Esophagus squamous epithelium (tissue), 5 donors: ENCODE measurements at places on chromosomes 1 and 21. TPM values are rescaled to one million over a fixed set of nuclear protein-coding genes. Genes with fewer than 3 reads are reported as not detected.

DNA sequence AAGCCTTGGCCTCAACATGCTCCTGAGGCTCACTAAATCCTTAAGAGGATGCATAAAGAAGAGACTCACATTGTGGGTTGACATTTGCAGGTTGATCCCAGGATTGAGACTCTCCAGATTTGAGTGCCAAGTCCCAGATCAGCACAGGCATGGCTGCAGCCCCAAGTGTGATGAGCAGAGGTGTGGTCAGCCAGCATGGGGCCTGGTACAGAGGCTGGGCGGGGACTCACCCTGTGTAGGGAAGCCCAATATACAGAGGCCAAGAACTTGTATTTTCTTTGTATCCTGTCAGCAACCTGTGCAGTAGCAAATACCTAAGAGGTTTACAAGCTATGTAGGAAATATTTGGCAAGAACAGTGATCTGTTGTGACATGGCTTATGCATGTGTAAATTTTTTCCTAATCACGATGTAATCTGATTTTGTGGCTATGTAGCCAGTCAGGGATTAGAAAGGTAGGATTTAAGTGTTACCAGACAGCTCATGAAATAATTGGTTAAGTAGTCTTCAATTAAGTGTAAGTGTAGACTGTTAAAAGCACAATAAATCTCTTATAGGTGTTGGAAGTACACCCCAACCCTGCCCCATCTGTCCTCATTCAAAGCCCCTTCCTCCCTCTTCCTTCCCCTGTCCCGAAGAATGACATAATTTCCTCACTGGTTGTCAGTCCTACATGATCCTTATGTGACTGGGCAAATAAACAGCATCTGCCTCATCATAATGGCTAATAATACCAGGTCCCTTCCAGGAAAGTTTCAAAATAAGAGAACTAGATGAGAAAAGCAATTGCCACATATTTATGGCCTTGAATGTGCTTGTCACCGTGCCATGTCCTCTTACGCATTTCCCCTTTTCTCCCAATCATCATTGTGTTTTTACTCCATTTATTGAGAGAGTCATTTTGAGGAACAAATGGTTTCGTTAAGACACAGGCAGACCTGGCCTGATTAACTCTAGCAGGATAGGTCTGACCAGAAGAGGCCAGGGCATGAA, 120.9 kb downstream of the HLX start:
- no peak for DNase-seq

DNA sequence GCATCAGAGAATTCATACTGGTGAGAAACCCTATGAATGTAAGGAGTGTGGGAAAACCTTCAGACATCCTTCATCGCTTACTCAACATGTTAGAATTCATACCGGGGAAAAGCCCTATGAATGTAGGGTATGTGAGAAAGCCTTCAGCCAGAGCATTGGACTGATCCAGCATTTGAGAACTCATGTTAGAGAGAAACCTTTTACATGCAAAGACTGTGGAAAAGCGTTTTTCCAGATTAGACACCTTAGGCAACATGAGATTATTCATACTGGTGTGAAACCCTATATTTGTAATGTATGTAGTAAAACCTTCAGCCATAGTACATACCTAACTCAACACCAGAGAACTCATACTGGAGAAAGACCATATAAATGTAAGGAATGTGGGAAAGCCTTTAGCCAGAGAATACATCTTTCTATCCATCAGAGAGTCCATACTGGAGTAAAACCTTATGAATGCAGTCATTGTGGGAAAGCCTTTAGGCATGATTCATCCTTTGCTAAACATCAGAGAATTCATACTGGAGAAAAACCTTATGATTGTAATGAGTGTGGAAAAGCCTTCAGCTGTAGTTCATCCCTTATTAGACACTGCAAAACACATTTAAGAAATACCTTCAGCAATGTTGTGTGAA, 12.8 kb downstream of the ZFP69B start:
- DNase-seq, result no peak

GRCh38 chr1:145983960-145984830, 12.2 kb downstream of the TXNIP start:
- DNase-seq, result no peak

DNA sequence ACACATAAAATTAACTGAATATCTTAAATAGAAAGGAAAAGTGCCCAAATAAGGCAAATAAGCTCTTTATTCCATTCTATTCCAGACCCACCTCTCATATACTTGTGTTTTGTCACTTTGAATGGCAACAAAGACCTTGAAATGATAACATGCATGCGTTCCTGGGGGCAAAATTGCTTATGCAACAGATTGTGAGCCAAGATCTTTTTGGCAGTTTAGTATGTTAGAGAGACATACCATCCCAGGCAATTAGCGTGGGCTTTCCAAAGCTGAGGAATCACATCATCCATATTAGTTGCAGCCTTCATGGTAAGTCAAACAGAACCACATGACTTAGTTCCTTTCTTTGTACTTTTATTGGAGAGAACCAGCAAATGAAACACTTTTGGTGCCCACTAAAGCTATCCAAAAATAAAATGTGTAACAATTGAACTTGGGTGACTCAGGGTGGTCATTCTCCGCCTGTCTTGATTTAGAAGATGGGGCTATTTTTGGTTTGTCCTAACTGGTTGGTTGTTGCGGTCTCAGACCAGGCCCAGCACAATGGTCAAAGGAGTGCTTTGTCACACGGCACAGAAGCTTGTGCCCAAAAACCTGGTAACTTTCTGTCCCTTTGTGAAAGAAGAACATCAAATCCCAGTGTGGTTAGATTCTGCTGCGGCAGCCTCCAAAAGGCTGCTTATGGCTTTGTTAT, 68.7 kb upstream of the ATF3 start:
- DNase-seq, result no peak

GRCh38 chr1:225468270-225469020, 40.6 kb upstream of the LBR start:
- DNase-seq, result no peak

DNA sequence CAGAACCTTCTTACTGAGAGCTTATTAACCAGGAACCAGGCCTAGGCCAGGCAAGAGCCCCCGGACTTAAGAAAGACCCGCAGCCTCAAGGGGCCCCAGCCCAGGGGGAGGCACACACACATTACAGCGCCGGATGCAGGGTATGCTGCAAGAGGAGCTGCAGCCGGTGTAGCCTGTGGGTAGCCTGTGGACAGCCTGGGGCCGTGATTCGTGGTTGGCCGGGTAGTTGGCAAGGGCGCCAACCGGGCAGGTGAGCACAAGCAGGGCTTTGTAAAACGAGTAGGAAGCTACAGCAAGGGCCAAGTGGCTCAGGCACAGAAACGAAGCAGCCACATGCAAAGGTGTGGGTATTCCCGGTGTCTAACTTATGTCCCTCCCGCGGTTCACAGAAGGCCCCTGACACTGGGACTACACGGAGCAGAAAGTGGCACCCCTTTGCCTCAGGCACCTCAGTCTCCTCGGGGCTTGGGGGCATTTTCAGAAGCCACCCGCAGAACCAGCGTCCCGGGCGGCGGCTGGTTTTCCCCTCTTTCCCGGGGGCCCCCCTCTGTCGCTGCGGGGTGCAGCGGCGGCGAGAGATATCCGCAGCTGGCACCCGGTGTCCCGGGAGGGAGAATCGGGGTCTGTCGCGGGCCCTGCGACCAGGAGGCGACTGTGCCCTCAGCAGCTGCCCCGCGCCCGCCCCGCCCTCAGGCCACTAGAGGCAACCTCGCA, 40.8 kb downstream of the KIAA1614 start:
- DNase-seq, result no peak

GRCh38 chr1:113945329-113945728, 16.2 kb downstream of the HIPK1 start:
- no peak for DNase-seq

DNA sequence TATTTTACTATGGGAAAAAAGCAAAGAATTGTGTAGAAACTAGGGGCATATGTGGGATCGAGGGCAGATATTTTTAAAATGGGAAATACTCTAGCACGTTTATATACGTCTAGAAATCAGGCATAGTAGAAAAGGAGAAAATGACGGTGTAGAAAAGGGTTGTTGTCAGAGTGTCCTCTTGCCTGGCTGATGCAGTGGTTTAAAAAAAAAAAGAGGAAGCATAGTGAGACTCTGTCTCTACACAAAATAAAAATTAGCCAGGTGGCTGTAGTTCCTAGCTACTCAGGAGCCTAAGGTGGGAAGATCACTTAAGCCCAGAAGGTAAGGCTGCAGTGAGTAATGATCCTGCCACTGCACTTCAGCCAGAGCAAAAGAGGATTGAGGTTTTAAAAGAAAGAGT, 64.7 kb upstream of the LRRC7 start:
- DNase-seq, result no peak

- no peak for DNase-seq
These were observed 20.8 kb downstream of the NAV1 start for GRCh38 chr1:201559679-201560162.

- no peak for DNase-seq
These were observed 102.8 kb upstream of the JUN start for GRCh38 chr1:58886611-58887010.

- DNase-seq, result no peak
These were observed 458.5 kb upstream of the DEPDC1 start for GRCh38 chr1:68955424-68955823.

DNA sequence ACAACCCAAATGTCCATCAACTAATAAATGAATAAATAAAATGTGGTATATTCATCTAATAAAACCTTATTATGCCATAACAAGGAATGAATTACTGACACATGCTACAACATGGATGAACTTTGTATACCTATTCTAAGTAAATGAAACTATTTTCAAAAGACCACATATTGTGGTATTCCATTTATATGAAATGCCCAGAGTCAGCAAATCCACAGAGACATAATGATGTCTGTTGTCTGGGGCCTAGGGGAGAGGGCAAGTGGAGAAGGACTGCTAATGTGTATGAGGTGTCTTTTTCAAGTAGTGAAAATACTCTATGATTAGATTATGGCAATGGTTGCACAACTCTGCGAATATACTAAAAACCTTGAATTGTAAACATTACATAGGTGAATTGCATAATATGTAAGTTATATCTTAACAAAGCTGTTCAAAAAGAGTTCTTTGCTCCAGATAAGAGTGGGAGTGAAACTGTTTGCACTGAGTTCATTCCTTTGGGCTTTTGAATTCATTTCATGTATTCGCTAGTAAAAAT, 464.2 kb downstream of the NUF2 start:
- no peak for DNase-seq

GRCh38 chr1:206779638-206780037, 7.3 kb upstream of the IL10 start:
- no peak for DNase-seq

DNA sequence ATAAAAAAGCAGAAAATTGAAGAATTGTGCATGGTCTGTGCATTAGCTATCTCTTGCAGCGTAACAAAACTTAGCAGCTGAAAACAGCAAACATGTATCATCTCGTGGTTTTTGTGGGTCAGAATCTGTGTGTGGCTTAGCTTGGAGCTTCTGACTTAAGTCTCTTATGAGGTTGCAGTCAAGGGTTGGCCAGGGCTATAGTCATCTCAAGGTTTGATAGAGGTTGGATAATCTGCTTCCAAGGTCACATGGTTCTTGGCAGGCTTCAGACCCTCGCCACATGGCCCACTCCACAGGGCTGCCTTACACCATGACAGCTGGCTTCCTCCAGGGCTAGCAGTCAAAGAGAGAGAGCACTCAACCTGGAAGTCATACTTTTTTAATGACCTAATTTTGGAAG, 35.9 kb downstream of the CNST start:
- no peak for DNase-seq

DNA sequence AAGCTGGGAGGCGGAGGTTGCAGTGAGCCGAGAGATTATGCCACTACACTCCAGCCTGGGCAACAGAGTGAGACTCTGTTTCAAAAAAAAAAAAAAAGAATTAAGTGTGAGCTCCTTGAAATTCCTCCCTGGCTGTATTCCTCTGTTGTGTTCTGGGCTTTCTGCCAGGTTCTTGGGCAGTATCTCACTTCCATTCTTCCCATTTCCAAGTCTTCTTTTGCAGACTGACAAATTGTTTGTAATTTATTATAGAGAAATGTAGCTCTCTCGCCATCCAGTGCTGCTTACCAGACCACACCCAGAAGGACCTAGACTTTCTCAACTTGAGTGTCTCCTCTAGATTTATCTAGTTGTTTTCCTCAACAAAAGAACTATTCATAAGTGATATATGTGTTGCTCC, 105.0 kb upstream of the ADGRL2 start:
- DNase-seq, result no peak

DNA sequence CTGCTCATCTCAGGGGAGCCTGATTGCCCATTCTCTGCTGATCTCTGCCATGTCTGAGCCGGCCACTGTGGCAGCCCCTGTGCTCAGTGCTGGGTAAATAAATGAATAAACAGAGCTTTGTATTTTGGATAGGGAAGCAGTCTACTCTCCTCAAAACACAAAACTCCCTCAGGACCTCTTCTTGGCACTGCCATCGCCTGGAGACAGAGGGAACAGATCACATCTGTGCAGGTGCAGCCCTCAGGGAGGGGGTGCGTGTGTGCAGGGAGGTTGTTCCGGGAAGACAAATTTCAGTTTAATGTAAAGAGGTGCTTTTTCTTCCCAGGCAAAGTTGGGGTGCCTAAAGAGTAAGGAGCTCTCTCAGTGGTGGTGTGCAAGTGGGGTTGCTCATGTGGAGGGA, 7.7 kb upstream of the FAM167B start:
- DNase-seq, result no peak

DNA sequence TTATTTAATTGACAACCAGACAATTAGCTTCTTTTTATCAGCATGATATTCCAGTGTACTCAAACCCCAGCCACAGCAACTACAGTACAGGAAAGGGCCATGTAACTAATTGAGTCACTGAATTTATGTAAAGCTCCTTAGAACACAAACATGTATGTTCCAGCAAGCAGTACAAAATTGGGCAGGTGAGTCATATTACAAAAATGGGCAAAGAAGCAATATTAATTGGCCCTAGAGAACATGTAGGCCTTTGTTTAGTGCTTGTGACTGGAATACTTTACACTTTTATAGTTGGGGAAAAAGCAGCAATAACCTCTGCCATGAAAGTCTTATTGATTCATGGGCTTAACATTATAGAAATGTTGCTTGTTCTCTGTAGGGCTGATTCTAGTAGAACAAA, 31.8 kb downstream of the CLEC20A start:
- no peak for DNase-seq

GRCh38 chr1:5223206-5223605, 568.8 kb downstream of the AJAP1 start:
- DNase-seq, result no peak

- no peak for DNase-seq
These were observed 99.5 kb downstream of the OMA1 start for GRCh38 chr1:58447042-58447441.

GRCh38 chr1:57475366-57475765, 51.5 kb upstream of the DAB1 start:
- DNase-seq, result no peak

- DNase-seq, result no peak
These were observed 1239.3 kb downstream of the MRPL39 start for GRCh38 chr21:24367936-24368335.

RPF1 gene
- 41.2 TPM for total RNA-seq

OR14I1 gene
- total RNA-seq, result not detected

ASAP3 gene
- total RNA-seq, result 31.6 TPM

GJB4 gene
- 6.7 TPM for total RNA-seq

SLFNL1 gene
- total RNA-seq, result not detected

OR2T29 gene
- not detected for total RNA-seq

FMO2 gene
- total RNA-seq, result 63.1 TPM

RAVER2 gene
- 7.6 TPM for total RNA-seq

SLC25A34 gene
- 0.57 TPM for total RNA-seq

PTCH2 gene
- 0.19 TPM for total RNA-seq

ACOT11 gene
- total RNA-seq, result 33.9 TPM
